ENCODE measurements at places on chromosomes 11 and 22.

GRCh38 chr11:41897991-41898390 is 438.5 kb upstream of the LRRC4C start:
- no peak for DNase-seq

DNA sequence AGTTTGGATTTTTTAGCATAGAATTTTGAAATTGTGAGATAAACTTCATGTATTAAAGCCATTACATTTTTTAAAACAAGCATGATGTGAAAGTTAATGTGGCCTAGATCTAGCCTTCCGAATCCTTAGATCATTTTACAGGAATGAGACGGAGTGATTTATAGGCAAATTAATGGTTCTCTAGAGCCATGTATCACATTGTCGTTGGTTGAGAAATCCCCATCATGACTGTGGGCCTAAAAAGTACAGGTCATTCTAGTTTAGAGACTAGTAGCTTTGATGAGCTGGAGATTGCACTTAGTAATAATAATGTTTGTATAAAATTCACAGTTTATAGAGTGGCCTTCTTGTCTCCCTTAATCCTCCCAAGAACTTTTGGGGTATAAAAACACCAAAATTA is 7.1 kb downstream of the EWSR1 start:
- DNase-seq = no peak

- no peak for DNase-seq
Measured at GRCh38 chr11:116357784-116358544, 414.8 kb downstream of the BUD13 start.

GRCh38 chr11:118213201-118213600 is 11.6 kb downstream of the JAML start:
- no peak for DNase-seq

- DNase-seq = no peak
Measured at GRCh38 chr11:105334025-105334714, 194.6 kb upstream of the CARD18 start.

DNA sequence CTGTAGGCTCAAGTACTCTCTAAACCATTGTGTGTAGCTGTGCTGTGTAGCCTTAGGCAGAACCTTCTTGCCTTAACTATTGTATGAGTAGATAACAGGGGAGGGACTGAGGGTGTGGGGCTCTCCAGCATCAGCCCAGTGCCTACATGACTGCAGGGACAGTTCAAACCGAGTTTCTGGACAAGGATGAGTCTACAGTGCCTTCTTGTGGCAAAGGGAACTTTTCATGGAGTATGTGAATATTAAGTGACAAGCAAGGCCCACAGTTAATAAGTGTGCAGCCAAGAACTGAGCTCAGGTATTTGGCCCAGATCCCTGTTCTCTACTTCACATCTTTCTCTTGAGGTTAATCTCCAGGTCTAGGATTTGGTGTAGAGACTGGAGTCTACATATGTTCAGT is 424.4 kb upstream of the LARGE1 start:
- DNase-seq = no peak
